ENCODE measurements at places on chromosomes 2 and 18.

- DNase-seq: no peak
These were observed 190.2 kb downstream of the INHBB start for GRCh38 chr2:120536141-120536540.

- DNase-seq: no peak
These were observed 82.4 kb downstream of the GFPT1 start for GRCh38 chr2:69304656-69305055.

- no peak for DNase-seq
These were observed 195.0 kb upstream of the MMADHC start for GRCh38 chr2:149782572-149782971.

- no peak for DNase-seq
These were observed 212.1 kb downstream of the PTPRM start for GRCh38 chr18:7779211-7779610.

- DNase-seq: no peak
These were observed 363.4 kb downstream of the RPRM start for GRCh38 chr2:153115141-153115540.

GRCh38 chr2:226578373-226578772 is 221.2 kb downstream of the IRS1 start:
- DNase-seq: no peak

GRCh38 chr18:55706898-55707297 is 118.9 kb upstream of the TCF4 start:
- DNase-seq: no peak

DNA sequence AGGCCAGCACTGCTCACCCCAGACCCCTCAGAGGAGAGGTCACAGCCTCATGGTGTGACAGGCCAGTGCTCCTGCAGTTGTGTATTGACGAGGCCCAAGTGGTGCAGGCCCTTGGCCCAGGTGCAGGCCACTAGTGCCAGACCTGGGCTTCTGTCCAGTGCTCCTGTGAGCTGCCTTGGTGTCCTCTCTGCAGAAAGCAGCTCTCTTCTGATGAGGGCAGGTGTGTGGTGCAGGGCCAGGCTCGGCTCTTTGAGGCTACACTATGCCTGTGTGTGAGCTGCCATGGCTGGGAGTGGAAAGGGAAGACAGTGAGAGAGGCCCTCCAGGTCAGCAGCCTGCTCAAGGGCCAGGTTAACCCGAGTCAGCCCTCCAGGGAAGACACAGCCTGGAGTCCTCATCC is 17.1 kb downstream of the EHD3 start:
- no peak for DNase-seq

GRCh38 chr18:62366992-62367391 is 41.9 kb downstream of the TNFRSF11A start:
- no peak for DNase-seq

GRCh38 chr18:57015451-57015850 is 131.4 kb upstream of the BOD1L2 start:
- no peak for DNase-seq

DNA sequence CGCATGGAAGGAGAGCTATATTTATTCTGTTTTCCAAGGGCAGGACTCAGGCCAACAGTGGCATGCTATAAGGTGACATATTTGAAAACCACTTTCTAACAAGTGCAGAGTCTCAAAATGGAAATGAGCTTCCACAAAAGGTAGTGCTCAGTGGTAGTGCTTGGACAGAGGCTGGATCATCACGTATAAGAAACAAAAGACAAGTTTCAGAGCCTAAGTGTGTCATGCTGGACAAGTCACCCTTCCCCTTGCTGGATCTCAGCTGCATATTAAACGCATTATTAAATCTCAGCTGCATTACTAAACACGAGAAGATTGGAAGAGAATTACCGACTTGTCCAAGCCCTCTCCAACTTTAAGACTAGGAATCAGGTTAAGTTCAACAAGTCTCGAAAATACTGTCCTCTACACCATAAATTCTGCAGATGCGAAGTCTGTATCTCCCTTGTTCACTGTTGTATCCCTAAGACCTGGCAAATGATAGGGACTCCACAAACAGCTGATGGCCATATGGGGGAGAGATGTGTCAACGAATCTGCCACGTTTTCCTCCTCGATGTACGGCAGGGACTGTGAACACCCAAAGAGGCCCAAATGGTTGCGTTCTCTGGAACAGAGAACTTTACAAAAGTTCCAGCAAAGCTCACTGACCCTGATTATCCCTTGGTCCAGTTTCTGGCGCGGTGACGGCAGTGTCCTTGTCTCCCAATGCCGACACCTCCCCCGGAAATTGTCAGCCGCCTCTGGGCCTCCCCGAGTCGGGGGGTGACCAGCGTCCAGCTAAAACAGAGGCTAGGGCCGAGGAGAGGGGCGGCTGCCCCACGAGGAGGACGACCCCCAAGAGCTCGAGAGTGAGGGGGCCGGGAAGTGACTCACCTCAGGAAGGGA is 611 bp downstream of the NOL10 start:
- no peak for DNase-seq

GRCh38 chr2:36670881-36671595 is 25.5 kb upstream of the VIT start:
- DNase-seq: no peak

- no peak for DNase-seq
These were observed 49.2 kb upstream of the LGALSL start for GRCh38 chr2:64404743-64405142.

DNA sequence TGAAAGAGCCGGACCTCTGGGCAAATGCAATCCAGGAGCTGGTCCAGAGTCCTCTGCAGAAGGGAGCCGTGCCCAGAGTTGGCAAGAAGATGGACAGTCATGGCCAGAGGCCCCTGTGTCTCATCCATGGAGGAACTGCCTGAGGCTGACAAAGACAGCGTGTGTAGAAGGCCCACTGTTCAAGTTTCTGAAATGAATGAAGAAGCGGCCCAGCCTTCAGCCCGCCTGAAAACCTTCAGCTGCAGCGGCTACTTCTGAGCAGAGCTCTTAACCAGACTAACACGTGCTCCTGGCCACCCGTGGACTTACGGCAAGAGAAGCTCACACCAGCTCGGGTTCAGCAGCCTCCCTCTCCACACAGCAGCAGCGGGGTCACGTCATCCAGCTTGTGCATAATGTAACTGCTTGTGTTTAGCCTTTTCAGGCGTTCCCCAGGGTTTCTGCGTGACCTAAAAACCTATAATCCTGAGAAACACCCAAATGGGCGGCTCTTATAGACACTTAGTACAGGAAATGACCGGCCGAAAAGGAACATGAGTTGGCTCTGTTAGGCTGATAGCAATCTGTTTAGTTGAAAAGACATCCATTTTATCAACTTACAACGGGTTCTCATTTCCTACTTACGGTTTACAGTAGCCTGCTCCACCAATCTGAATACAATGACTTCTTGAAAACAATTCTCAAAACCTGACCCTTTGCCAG is at the start of gene FAM124B:
FAM124B (minus strand) TSS at position 467 of the 702 bp plus-strand sequence; CDS start at position 128, 339 bp downstream.
- DNase-seq: no peak

DNA sequence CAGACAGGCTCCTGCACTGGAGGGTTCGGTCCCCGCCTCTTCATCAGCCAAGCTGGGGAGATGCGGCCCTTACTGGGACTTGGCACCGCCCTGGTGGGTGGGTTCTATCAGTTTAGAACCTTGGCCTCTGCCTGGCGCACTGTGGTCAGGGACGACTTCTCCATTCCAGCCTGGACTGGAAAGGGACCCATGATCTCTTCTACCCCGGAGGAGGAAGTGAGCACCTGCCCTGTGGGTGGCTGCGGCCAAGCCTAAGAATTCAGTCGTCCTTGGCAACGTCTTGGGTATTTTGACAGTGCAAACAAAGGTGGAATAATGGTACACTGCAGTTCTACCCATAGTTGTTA is 106.9 kb upstream of the CD302 start:
- DNase-seq: no peak

- no peak for DNase-seq
These were observed 120.7 kb upstream of the PXDN start for GRCh38 chr2:1864981-1865421.

- no peak for DNase-seq
These were observed 12.0 kb downstream of the SEPTIN10 start for GRCh38 chr2:109601783-109602182.

- DNase-seq: no peak
These were observed 14.6 kb downstream of the POU3F3 start for GRCh38 chr2:104868505-104868866.

DNA sequence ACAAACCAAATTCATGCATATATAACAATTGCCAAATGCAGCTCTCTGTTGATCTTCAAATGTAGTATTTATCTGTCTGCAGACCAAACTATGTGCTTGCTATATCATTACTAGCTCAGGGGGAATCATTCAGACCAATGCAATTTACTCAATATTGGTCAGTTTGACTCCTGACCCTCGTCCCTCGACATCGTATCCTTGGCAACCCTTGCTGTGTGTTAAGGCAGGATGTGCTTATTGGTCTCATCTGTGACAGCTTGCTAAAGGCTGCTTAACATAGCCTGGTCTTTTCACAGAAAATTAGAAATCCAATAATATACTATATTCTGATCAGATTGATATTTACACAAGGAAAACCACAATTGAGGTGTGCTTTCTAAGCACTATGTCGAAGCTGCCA is 747.1 kb downstream of the GALR1 start:
- DNase-seq: no peak

- DNase-seq: no peak
These were observed 219.1 kb upstream of the STK17B start for GRCh38 chr2:196390243-196391148.

DNA sequence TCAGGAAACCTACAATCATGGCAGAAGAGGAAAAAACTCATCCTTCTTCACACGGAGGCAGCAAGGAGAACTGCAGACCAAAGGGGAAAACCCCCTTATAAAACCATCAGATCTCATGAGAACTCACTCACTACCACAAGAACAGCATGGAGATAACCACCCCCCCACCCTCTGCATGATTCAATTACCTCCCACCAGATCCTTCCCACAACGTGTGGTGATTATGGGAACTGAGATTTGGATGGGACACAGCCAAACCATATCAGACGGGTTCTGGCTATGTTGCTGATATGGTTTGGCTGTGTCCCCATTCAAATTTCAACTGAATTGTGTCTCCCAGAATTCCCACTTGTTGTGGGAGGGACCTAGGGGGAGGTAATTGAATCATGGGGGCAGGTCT is 28.7 kb upstream of the CCDC150 start:
- DNase-seq: no peak

DNA sequence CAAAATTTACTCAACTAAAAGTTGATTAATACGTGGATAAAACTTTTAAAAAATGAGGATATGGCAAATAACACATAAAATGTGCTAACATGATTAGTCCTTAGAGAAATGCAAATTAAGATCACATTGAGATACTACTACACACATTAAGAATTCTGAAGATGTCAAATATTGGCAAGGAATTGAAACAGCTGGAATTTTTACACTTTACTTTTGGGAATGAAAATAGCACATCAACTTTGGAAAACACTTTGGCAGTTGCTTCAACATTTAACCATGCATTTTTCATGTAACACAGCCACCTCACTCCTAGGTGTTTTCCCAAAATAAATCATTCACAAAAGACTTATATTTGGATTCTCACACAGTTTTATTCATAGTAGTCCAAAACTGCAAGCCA is 687.9 kb upstream of the SETBP1 start:
- DNase-seq: no peak

- DNase-seq: no peak
These were observed 36.8 kb downstream of the DRC1 start for GRCh38 chr2:26438526-26438925.

- no peak for DNase-seq
These were observed 162.3 kb upstream of the TMEM200C start for GRCh38 chr18:6057604-6058003.

GRCh38 chr2:151713291-151713903 is 20.9 kb downstream of the NEB start:
- no peak for DNase-seq

- DNase-seq: no peak
These were observed 279.2 kb downstream of the CLIP4 start for GRCh38 chr2:29394311-29394980.

GRCh38 chr2:230230087-230230486 is 4.6 kb downstream of the SP140 start:
- DNase-seq: no peak

DNA sequence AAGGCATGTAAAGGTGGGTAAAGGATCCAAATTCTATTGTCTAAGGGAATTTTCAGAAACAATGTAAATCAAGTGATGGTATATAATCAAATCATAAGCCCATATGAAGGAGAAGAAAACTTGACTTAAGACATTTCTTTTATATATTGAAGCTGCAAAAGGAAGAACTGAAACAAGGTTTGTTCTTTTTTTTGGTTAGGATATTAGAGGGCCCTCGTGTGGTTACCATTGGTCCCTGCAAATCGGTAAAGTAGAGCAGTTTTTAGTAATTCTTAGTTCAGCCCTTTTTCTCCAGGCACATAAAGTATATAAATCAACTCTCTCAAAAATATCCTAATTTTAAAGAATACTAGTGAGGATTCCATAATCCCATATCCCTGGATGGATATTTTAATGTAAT is 105.6 kb upstream of the STK17B start:
- no peak for DNase-seq

GRCh38 chr18:23929362-23929930 is 85.1 kb upstream of the TTC39C start:
- no peak for DNase-seq

- DNase-seq: no peak
These were observed 721.0 kb upstream of the PKDCC start for GRCh38 chr2:41326851-41327250.

DNA sequence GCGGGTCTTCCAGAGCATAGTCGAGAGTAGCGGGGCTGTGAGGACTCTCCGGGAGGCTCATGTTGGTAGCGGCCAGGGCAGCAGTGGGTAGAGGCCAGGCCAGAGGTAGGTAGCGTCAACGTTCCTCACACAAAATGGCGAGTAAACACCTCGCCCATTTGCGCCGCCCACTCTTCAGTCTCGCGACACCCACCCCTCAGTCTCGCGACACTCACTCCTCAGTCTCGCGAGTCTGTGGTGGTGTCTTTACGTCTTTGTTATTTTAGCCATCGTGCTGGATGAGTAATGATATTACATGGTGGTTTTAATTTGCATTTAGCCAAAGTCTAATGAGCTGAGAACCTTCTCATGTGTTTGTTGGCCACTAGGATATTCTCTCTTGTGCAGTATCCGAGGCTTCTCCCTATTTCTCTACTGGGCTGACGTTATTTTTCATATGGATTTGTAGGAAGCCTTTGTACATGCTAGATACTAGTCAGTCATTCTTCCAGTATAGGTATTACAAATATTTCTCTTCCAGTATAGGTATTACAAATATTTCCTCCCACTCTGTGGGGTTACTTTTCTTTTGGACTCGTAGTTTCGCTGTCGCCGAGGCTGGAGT is at the start of gene TSPYL6:
TSPYL6 (minus strand) TSS at position 139 of the 604 bp plus-strand sequence; CDS start at position 61, 78 bp downstream.
- DNase-seq: no peak

- DNase-seq: no peak
These were observed 301.6 kb downstream of the STK39 start for GRCh38 chr2:167945660-167946368.

Data from stimulated activated CD8-positive, alpha-beta memory T cell treated with anti-CD3 and anti-CD28 coated beads, Interleukin-4, amount 100 ng/mL, for 4 hours (primary cell).